ENCODE measurements at places on chromosomes 11 and 22. TPM values are rescaled to one million over a fixed set of nuclear protein-coding genes. Genes with fewer than 3 reads are reported as not detected.

DNA sequence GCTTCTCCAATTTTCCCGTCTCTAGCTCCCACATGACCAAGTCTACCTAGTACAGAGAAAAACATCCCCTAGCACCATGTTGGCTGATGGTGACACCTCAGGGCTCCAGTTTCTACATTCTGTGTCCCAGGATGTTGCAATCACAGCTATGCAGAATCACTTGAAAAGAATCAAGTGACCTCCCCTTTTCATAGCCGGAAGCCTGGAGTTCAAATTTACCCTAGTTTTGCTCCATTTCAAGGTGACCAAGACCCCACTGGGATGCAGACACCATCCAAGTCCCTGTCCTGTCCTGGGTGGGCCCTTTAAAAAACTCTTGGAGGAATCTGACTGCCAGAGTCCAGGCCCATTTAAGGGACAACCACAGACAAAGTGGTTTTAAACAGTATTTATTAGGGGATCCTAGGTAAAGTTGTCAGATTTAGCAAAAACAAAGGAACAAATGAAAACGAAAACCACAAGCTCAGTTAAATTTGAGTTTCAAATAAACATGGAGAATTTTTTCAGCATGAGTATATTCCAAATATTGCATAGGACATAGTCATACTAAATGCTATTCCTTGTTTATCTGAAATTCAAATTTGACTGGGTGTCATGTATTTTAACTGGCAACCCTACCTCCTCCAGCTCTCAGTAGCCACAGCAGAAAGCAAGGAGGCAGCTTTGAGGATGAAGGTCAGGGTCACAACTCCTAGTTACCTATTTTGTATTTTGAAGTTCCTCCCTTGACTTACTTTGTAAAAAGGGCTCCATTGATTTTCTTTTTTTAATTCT lies 52.4 kb downstream of the MIAT start:
- DNase-seq, result no peak

PKNOX2 gene
- 30.5 TPM for polyA plus RNA-seq

ART1 gene
- polyA plus RNA-seq, result 10.7 TPM

- DNase-seq, result peak; percentile 80
Observed at GRCh38 chr11:118610773-118611432, 3.5 kb downstream of the PHLDB1 start.

DNA sequence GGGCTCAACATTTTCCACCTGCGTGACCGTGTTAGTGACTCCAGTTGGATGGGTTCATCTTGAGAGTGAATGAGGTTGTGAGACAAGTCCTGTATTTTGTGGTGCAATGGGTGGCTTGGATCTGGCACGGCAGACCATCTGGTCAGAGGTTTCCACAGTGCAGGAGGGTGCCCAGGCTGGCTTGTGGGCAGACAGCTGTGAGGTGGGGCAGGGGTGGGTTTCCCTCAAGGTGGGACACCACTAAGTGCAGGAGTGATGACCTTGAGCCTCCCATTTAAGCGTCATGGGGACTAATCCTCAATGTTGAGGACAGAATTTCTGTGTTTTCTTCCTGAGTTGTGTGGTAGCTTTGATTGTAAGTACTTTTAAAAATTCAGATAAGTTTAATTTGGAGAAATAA lies 220.6 kb downstream of the TBC1D22A start:
- DNase-seq, result no peak

DNA sequence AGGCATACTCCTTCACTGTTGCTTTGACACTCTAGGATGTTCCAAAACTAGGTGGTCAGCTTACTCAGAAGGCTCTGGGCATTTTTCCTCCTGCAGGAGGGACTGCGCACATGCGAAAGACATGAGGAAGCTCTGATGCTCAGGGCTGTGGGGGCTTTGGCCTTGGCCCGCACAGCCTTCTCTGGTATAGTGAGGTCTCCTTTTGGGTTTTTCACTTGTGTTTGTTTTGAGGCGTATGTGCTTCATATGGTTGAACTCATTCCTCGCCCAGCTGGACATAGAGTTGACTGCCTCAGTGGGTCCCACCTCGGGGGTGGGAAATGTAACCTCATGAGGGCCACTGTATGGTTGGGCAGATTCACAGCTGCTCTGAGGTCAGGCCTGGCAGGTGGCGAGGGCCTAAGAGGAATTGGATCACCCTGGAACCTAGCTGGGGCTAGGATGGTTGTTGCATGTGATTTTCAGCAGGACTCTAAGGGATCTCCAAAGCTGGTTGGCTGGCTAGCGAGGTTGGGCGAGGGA lies 63.7 kb downstream of the PTPRJ start:
- DNase-seq, result no peak

NELL1 gene
- 3.4 TPM for polyA plus RNA-seq

KCNE3 gene
- polyA plus RNA-seq, result not detected

DNA sequence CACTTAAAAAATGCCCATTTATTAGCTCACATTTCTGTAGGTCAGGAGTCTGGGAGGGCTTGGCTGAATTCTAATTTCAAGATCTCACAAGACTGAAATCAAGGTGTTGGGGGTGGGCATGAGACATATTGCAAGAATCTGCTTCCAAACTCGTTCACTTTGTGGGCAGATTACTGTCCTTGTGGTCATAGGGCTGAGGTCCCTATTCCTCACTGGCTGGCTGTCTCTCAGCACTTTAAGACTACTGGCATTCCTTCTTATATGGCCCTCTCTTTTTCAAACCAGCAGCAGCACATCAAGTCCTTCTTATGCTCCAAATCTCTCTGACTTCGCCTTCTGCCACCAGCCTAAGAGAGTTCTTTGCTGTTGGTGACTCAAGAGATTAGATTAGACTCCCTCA lies 27.8 kb upstream of the MYOD1 start:
- DNase-seq, result no peak

Data from muscle of arm (tissue), 14 donors.